ENCODE measurements at places on chromosomes 5 and 9.

- no peak for DNase-seq
Measured at GRCh38 chr9:97319395-97319794, 11.9 kb downstream of the CCDC180 start.

- no peak for DNase-seq
Measured at GRCh38 chr5:149605998-149606724, 24.9 kb downstream of the ARHGEF37 start.

DNA sequence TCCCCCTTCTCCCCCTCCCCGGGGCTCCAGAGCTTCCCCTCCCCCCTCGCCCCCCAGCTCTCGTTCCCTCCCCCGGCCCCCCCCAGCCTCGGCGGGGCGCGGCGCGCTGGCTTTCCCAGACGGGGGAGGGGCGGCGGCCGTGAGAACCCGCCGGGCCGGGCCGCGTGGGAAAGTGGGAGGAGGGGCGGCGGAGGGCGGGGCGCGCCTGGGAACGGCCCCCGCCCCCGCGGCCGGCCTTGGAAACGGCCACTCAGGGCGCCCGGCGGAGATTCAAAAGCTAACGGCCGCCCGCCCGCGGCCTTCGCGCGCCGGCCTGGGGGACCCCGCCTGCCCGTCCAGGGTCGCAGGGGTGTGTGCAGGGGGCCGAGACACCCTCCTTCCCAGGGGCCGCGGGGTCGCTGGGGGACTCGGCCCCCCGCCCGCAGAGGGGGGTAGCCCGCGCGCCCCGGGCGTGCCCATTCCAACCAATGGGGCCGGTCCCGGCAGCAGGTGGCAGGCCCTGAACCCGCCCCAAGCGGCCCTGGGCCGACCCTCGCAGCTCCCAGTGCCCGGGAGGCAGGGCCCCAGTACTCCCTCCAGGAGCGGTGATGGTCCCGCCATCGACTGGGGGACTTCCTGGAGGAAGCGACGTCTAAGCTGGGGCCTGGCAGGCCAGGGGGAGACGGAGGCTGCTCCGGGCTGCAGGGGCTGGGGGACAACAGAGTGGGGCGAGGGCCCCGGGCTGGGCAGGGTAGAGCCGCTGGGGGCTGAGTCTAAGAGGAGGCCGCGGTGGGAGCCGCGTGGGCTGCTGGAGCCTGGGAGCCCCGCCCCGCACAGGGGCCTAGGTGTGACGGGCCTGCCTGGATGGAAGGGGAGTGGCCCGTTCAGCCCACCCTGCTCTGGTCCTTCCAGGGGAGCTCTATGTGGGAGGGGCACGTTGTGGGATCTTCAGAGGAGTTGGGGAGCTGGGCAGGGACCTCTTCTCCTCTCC is 14.2 kb upstream of the NRARP start:
- DNase-seq = peak; percentile 70

DNA sequence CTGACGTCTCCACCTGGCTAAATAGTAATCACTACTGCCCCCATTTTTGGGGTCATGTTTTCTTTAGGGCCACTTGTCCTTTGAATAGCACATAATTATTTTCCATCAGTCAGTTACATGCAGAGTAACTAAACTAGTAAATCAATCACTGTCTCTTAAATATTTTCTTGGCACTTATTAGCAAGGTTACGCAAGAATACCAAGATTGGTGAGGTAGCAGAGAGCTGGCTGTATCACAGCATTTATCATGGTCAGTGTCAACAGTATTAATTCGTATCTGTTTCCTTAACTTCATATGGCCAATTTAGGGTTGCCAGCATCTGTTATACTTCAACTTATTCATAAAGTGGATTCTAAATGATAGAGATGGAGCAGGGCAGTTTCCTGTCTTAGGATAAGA is 346.8 kb upstream of the FAM174A start:
- DNase-seq = no peak

GRCh38 chr5:149002053-149002452 is 60.8 kb downstream of the SH3TC2 start:
- DNase-seq = no peak

- no peak for DNase-seq
Measured at GRCh38 chr5:40627706-40628105, 52.0 kb upstream of the PTGER4 start.

DNA sequence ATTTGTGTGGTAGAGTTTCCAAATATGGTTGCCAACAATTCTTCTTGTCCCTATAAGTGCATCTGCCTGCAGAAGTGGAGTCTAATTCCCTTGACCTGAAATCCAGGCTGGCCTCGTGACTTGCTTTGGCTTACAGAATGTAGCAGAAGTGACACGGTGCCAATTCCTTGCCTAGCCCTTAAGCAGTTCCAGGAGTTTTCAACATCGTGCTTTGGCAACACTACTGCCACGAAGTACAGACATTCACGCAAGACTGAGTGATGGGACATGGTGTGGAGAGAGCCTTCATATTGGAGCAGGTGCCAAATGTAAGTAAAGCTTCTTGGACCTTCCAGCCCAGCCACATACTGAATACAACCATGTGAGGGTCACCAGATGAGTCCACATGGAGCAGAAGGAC is 92.9 kb upstream of the NEK6 start:
- no peak for DNase-seq

DNA sequence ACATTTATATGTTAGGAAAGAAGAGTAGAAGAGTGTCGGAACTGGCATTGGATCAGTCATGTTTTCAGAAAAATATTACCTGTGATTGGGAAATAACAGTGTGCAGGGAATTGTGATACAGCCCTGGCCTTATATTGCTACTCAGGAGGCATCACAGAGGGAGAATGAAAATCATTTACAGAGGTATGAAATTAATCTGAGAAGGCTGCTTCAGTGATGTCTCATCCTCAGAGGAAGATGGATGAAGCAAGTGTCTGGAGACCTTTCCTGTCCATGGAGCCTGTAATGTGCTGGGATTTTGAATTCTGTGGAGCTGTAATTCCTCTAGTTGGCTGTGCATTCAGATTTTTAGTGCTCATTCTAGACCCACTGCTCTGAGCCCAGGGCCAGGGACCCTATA is 3.8 kb downstream of the ACTBL2 start:
- DNase-seq = no peak

GRCh38 chr5:3912790-3913189 is 317.2 kb downstream of the IRX1 start:
- DNase-seq = no peak

- peak; percentile 84 for DNase-seq
Measured at GRCh38 chr5:98774192-98775033, 950 bp downstream of the RGMB start.

GRCh38 chr5:151094030-151094851 is 13.4 kb upstream of the TNIP1 start:
- no peak for DNase-seq

- DNase-seq = no peak
Measured at GRCh38 chr5:73039082-73039481, 81.3 kb upstream of the TMEM171 start.

DNA sequence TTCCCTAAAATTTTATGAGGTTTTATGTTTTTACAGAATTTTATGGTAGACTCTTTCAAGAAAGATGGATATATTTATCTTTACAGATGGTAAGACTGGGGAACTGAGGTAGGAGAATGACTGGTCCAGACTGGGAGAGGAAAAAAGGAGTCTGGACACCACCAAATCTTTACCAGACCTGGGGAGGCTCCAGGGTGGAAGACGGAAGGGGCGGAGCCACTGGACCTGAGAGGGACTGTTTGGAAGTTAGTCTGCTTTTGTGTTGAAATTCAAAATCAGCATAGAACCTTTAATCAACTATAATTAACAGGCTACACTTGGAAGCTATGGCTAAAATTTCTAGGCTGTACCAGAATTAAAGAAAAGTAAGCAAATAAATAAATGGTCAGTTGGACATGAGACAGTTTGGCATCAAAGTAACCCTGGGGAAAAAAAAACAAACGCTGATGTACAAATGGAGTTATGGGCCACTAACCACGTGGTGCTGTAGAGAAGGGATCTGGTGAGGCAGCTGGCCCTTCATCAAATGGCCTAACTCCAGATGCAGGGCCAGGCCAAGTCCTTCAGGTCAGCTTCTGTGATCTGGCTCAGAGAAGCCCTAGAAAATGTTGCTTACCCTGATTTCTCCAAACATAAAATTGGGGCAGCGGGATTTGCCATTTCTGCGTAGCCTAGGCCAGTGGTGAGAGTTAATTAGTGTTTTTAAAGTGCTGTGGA is 155.1 kb downstream of the ARSB start:
- no peak for DNase-seq

DNA sequence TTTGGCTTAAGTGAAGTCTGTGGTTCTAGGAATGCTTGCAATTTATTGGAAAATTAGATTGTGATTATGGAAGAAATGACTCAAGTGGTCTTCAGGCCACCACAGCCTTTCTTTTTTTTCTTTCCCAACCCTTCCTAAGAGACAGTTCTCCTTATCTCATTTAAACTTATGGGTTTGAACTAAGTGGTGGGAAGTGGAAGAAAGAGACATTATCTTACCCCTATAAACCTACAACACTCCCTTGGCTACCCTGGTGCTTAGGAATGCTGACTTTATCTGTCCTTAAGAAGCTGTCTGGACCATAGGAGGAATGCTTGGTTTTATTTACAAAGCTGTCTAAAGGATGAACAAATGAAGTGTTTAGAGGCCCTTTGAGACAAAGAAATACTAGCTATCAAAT is 5.1 kb upstream of the ERAP1 start:
- DNase-seq = no peak

DNA sequence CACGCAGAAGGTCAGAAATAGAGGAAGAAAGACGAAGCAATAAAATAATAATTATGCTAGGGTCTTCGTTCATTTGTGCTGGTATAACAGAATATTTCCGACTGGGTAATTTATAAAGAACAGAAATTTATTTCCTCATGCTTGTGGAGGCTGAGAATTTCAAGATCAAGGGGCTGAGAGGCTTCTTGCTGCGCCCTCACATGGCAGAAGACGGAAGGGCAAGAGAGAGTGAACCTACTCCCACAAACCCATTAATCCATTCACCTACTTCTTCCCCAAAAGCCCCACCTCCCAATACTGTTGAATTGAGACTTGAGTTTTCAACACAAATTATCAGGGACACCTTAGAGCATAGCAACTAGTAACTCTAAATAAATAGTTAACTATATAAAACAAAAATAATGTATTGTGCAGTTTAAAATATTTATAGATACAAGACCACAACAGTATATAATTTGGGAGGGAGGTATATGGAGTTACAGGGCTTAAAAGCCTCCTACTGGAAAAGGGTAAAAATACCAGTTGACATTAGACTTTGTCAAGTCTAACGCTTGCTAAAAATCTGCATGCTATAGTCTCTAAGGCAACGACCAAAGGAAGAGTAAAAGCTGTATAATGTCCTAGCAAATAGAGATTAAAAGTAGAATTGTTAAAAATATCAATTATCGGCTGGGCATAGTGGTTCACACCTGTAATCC is 40.3 kb upstream of the NAA35 start:
- no peak for DNase-seq

- no peak for DNase-seq
Measured at GRCh38 chr5:82298668-82299067, 20.5 kb upstream of the RPS23 start.

- no peak for DNase-seq
Measured at GRCh38 chr9:137243626-137244485, 2.8 kb downstream of the TUBB4B start.

- DNase-seq = no peak
Measured at GRCh38 chr9:125881042-125881441, 133.9 kb downstream of the PBX3 start.

DNA sequence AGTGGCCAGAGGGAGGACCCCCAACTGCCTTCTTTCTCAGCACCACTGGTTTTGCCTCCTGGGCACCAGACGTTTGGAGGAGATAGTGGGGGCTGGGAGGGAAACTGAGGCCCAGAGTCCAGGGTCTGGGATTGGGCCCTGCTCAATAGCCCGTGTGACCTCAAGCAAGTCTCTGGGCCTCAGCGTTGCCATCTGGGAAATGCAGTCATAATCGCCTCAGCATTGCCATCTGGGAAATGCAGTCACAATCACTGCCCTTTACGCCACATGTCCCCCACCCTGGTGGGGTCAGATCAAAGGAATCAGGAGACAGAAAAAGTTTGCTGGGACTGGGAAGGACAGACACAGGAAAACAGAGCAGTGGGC is 1.6 kb downstream of the SH2D3C start:
- no peak for DNase-seq

DNA sequence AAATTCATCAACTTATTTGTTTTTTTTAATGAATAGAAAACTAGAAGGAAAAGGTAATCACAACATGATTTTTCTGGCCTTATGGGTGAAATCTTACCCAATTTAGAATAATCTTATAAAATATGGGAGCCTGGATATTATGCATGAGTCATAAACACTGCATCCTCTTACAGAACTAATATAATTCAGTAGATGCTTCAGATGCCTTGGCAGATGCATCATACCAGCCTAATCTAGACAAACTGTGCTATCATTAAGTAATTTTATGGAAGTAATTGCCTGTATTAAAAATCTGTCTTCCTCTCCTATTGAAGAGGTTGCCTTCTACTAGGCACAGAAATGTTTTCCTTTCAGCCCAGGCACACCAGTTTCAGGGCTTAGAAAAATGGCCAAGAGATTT is 2384.6 kb upstream of the WWC1 start:
- DNase-seq = no peak

- DNase-seq = no peak
Measured at GRCh38 chr5:135700731-135701130, 121.9 kb upstream of the CXCL14 start.

GRCh38 chr5:168679515-168679920 is 100.3 kb upstream of the PANK3 start:
- DNase-seq = peak; percentile 68

GRCh38 chr5:150320044-150320613 is 17.4 kb upstream of the ARSI start:
- DNase-seq = no peak

- DNase-seq = no peak
Measured at GRCh38 chr9:129182122-129182521, 4.1 kb upstream of the IER5L start.

DNA sequence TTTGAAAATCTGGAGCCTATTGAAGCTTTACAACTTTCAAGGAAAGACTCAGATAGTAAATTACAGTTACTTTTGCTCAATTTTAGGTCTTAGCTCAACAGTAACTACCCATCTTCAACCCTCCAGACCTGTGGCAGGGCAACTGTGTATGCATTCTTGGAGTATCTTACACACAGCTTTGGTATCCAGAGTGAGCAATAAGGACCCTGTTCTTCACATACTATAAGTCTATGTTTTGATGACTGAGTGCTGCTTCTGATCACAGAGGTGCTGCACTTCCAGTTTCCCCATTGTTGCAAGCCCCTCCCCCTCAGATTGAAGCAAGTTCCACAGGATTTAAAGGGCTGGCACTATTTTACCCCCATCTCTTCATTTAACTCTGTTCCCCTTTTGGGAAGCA is 737.4 kb upstream of the GRAMD2B start:
- DNase-seq = no peak

DNA sequence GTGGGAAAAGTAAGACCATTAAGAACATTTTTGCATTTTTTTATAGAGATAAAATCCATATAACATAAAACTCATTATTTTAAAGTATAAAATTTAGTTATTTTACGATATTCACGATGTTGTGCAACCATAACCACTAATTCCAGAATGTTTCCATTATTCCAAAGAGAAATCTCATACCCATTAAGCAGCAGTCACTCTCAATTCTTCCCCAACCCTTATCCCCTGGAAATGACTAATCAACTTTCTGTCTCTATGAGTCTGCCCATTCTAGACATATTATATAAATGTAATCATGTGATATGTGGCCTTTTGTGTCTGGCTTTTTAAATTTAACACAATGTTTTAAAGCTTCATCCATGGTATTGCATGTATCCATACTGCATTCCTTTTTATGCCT is 115.6 kb upstream of the ADAMTSL1 start:
- no peak for DNase-seq

Measured in upper lobe of right lung (tissue), 1 donor.